ENCODE measurements at places on chromosomes 6 and 20.

DNA sequence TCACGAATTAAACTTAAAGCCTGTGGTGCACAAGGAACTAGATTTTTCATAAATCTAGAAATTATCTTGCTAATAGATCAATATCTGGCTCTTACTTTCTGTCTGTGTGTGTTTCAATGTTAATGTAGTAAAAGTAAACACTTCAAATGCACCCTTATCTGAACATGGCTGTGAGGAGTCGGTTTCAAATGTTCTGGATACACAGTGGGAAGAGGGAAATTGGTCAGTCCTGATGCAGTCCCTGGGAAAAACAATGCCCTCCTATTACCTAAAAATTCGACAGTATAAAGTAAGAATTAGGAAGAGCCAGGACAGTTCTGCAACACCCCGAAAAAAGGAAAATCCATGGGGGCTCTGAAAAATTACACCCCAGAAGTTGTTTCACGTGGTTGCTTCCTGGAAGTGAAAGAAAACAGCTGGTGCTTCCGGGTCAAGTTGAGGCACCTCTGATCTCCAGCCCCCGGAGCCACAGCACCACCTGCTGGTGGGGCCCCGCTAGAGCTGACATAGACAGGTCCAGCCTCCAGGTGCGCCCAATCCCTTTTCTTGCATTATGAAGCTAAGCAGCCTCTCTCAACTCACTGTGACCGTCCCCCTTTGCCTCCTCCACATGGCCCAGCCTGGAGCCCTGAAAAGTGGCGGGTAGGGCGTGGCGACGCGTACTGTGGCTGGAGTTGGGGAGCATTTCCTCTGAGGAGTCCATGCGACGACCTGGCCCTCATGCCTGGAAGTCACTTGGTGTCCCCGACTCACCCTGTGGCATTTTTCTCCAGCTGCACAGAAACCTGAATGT is 8.3 kb downstream of the SEMG2 start:
- no peak for DNase-seq

DNA sequence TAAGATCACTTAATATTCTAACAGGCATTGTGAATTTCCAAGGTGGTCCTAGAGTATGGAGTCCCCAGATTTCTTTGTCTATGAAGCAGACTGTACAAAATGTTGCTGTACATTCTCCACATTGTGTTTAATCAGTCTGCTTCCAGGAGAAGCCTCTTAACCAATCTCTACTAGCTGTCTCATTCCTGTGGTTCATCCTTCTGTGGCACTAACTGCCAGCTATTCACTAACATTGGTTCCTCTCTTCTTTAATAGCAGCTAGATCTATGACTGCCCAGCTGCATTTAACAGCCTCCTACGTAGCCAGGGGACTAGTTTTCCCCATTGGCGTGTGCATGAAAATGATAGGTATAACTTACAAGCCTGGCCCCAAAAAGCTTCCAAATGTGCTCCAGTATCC is 395.4 kb downstream of the SAMD5 start:
- DNase-seq = no peak

- DNase-seq = no peak
Measured at GRCh38 chr6:129749749-129750120, 39.8 kb upstream of the ARHGAP18 start.

DNA sequence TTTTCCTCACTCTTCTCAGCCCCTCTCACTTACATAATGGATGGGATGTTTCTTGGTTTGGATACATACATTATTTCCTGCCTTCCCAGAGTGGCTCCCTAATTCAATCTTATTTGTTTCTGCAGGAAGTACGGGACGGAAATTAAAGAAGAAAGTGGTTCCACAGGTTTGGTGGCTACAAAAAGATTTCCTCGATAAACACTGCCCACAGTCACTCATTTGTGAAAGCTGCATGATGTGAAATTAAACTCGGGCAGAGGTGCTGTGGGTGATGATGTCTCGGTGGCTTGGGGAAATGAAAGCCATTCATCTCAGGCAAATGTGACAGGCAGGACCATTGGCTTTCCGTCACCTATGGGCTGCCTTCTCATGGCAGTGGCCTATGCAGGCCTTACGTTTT is 119.5 kb upstream of the KCNG1 start:
- DNase-seq = no peak

- peak; percentile 30 for DNase-seq
Measured at GRCh38 chr6:71510057-71510713, 221.6 kb downstream of the OGFRL1 start.

GRCh38 chr20:38725148-38725901 is 1.0 kb downstream of the SLC32A1 start:
- no peak for DNase-seq

DNA sequence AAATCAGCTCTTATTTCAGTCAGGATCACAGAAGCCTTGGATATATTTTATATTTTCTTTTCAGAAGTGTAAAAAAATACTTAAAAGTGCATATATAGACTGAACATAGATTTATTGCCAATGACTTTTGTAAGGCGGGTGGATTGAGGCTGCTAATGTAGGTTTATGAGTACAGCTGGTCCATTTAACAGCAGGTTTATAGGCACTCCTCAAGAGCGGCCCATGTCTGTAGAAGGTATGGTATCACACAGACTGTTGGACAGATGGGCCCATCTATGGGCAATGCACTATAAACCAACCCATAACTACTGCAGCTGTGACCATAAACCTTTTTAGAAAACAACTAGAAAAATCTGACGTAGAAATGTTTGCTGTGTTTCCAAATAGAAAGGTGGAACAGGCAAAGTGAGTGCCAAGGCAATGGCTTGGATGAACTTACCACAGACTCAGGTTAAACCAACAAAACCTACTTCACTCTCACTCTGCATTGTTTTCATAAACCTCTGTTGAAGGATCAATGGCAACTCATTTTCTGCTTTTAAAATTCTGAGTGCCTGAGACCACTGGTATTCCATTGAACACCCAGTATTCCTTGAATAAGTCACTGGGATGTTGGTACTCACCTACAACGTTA is 170.6 kb upstream of the EYA4 start:
- no peak for DNase-seq

- no peak for DNase-seq
Measured at GRCh38 chr6:36848658-36849441, 9.6 kb upstream of the CPNE5 start.

- DNase-seq = no peak
Measured at GRCh38 chr6:25869840-25870239, 4.2 kb downstream of the SLC17A3 start.

- DNase-seq = no peak
Measured at GRCh38 chr6:34234667-34235306, 1.9 kb upstream of the HMGA1 start.

- no peak for DNase-seq
Measured at GRCh38 chr6:78999737-79000136, 78.3 kb downstream of the PHIP start.

Data from muscle of arm (tissue), 14 donors.